ENCODE measurements at places on chromosomes 7 and 10.

- no peak for DNase-seq
These were observed 249.6 kb downstream of the ELFN1 start for GRCh38 chr7:1919539-1920265.

- DNase-seq: no peak
These were observed 62.0 kb upstream of the CAMK2B start for GRCh38 chr7:44387389-44387788.

- DNase-seq: no peak
These were observed 12.1 kb upstream of the CSTF2T start for GRCh38 chr10:51711519-51711891.

GRCh38 chr7:22252936-22253536, 103.9 kb downstream of the RAPGEF5 start:
- no peak for DNase-seq

GRCh38 chr7:138008588-138009349, 6.9 kb upstream of the CREB3L2 start:
- DNase-seq: peak; percentile 76

DNA sequence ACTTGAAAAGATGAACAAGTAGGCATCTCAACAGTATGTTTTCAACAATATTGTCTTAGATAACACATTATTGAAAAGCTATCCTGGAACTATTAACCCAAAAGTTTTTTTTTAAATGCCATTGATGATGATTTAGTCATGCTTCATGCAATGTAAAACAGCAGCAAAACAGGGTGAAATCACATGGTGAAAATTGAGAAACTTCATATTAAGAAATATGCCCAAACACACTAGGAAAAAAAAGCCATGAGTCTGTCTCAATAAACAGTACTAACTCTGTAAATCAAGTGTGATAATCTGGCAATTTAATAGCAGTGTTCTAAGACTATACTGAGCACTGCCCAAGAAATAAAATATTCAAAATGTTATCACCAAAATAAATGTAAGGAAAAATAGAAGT, 613.1 kb downstream of the KCNMA1 start:
- DNase-seq: no peak

- DNase-seq: no peak
These were observed 92.2 kb upstream of the ZPBP start for GRCh38 chr7:50185208-50185607.

- DNase-seq: no peak
These were observed 47.3 kb downstream of the CDCA7L start for GRCh38 chr7:21898265-21898930.

GRCh38 chr7:154795014-154795413, 207.9 kb downstream of the PAXIP1 start:
- DNase-seq: no peak

- no peak for DNase-seq
These were observed 64.0 kb downstream of the TNS3 start for GRCh38 chr7:47517821-47518480.

DNA sequence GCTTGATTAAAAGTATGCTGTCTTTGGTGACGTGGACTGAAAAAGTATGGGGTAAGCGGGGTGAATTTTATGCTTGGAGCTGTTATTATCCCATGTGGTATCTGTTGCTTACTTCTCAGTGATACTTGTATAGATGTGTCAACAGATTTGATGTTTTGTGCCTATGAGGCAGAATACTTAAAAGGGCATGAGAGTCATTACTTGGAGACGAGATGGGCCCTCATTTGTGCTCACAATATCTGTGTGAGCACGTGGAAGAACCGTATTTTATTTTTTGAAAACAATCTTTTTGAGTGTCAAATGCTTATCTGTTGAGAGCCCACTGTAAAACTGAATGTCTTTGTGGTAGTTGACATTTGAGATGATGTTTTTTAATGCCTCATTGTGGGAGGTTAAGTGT, 281.9 kb downstream of the EXOC4 start:
- no peak for DNase-seq

DNA sequence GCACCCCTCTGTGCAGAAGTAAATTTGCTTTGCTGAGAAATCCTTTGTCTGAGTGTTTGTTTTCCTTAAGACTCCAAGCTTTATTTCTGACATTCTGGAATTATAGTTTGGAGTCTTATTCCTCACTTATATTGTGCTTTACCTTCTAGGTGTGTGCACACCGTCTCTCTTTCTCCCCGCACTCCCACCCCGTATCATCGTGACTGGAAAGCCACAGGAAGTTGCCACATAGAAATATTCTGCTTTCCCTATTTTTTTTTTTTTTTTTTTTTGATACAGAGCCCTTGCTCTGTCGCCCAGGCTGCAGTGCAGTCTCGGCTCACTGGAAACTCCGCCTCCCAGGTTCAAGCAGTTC, 109.5 kb downstream of the PHF14 start:
- DNase-seq: no peak

DNA sequence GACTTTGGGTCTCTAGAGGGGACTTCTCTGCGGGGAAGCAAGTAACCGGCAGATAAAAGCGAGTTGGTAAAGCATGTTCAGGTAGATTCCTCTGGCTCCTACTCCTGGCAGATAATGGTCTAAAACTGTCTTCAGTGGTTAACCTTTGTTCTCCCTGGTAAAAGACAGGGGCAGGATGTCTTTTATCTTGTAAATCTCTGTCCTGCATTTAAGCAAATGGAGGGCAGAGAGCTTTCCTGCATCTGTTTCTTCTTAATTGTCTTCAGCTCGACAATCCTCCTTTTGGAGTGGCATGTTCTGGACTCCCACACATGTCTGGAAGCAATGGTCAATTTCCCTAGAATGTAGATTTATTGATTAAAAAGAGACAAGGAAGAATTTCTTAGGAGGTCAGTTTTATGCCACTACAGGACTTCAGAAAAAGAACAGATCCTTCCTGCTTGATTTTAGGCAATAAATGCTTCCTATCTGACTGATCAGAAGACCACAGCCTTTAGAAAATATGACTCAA, 16.6 kb downstream of the C7orf33 start:
- DNase-seq: no peak

DNA sequence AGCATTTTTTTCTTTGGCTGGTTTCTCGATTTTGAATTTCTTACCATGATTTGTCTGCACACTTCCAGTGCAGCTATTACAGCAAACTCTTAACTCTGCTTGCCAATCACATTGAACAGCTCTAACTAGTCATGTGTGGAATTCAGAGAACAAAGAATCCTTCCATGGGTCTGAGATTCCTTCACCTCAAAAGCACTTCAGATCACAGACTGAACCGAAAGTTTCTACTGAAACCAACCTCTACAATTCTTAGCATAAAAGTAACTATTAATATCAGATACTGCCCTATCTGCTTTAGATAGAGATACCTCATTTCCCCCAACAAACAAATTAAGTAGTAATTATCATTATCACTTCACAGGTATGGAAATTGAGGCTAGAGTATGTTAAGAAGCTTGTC, 56.5 kb upstream of the SP4 start:
- DNase-seq: no peak

- no peak for DNase-seq
These were observed 237.3 kb downstream of the SEMA3A start for GRCh38 chr7:83957333-83957732.

GRCh38 chr10:12427276-12427675, 77.9 kb downstream of the CAMK1D start:
- DNase-seq: no peak

DNA sequence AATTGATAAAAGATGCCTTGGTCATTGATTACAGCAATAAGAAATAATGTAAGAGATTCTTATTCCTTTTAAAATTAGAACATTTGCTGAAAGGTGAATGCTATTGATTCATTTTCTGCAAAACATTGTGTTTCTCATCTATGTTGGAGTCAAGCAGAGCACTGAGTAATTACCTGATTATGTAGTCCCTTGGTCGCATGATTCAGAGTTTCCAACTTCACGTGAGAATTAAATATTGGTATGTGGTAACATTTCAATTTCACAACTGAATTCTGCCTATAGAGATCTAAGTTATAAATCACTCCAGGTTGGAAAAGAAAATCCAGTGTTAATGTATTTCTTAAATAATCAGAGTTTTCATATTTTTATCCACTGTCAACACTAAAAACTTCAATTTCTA, 701.4 kb downstream of the PHTF2 start:
- DNase-seq: no peak

- DNase-seq: no peak
These were observed 15.4 kb downstream of the ZNF316 start for GRCh38 chr7:6652446-6653011.

GRCh38 chr7:111098011-111098925, 7.3 kb downstream of the LRRN3 start:
- peak; percentile 51 for DNase-seq

- peak; percentile 89 for DNase-seq
These were observed 188.5 kb upstream of the BMPER start for GRCh38 chr7:33716581-33717477.

- DNase-seq: peak; percentile 36
These were observed 54.6 kb downstream of the FHIP2A start for GRCh38 chr10:114876169-114876568.

- no peak for DNase-seq
These were observed 254.9 kb downstream of the SKAP2 start for GRCh38 chr7:26609532-26609931.

- no peak for DNase-seq
These were observed 38.0 kb upstream of the TRUB1 start for GRCh38 chr10:114899982-114900381.

DNA sequence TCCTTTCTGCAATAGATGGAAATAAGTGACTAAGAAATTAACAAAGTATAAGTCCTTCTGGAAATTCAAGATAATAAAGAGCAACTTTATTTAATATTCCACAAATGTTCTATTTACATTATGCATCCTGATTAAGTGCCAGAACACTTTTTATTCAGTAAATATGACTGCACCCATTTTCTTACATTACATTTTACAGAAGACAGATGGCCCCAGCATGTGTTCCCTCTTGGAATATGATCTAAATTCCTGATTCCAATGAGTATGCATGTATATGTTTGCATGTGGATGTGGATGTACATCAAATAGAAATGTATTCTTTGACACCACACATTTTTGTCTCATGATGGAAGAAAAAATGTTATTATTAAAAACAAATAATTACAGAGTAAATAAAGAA, 628.7 kb upstream of the SEMA3D start:
- DNase-seq: no peak

DNA sequence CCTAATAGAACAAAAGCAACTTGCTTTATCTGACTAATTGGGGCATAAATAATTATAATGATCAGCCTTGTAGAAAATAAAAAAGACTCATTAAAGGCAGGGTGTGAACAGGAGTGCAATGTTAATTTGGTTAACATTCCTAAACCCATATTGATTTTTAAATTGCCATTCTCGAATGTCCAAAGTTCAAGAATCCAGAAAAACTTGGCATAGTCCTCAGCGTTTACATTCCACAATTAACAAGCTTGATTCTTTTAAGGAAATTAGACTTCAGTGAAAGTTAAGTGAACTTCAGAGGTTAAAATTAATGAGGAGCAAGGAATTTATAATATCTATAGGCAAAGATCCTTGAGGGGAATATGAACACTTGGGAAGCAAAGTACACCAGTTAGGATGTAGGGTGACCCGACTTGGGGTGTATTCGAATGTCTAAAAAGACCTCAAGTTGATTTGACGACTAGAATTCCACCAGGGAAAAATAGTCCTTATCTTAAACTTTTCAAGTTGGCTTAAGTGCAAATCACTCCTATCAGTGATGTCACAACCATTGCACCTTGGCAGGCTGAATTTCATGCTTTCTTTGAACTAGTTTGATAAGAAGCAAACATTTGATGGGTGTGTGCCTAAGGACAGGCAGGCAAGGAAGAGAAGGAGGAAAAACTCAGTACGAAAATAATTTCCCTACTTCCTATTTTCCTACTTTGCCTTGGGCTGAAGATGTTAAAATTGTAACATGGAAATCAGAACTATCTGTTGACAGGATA, 830.4 kb upstream of the COBL start:
- DNase-seq: no peak

DNA sequence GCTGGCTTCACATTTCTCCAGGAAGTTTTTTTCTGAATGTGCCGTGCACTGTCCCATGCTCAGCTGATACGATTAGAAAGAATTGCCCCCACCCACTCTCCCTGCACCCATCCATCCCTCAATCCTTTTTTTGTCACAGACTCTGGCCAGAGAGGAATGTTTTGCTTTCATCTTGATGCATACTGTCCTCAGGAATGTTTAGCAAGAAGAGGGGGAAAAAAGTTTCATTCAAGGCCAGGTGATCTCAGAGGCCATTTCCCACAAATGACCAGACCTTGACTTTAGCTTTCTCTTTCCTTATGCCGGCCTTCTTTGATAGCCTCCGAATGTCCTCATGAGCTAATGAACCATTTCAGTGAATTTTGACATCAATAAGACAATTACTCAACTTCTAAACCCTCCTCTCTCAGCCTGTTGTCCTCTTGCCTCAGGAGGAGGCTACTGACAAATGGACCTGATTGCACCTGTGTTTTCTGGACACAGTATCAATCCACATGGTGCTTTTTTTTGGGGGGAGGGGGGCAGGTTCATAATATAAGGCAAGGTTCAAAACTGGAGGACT, 105.0 kb upstream of the KLF6 start:
- peak; percentile 83 for DNase-seq

DNA sequence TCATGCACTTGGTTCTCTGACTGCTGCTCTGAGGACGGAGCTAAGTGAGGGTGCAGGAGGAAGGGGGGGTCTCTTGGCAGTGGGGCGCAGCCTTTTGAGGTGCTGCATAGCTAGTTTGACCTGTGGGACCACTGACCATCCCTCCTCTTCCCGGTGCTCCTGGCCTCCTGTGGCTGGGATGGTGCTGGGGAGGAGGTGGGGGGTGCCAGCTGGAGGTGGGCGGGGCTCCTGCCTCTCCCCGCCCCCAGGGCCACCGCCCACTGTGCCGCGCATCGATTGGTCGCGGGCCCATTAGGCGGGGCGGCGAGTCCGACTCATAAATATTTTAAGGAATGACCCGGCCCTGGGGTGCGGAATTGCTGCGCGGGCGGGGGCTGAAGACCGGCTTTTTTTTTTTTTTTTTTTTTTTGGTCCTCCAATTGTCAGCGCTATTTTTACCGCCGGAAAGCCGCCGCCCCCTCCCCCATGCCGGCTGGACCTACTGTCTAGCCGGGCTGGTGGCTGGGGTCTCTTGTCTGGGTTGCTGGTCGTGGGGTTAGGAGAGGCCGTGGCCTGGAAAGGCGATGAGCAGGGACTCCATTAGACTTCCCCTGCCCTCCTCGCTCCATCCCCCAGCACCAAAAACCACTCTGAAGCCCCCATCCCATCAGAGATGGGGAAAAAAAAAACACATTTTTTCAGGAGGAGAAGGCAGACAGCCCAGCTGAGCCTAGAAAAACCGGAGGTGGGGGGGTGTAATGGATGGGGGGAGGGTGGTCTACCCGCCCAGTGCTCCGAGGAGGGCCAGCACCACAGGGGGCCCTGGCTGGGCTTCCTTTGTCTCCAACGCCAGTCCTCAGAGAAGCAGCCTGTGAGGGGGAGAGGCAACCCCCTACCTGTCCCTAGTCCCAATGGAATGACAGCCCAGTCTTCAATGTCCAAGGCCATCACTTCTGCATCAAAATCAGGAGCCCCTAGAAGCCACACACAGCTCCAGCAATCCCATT, 6.4 kb downstream of the SH2B2 start:
- DNase-seq: no peak

Data from dermis blood vessel endothelial cell (primary cell).